Testis (tissue), 5 donors: ENCODE measurements at places on chromosomes 13 and 19. TPM values are rescaled to one million over a fixed set of nuclear protein-coding genes. Genes with fewer than 3 reads are reported as not detected.

TPTE2 gene
- 5.1 TPM for total RNA-seq

PEAK3 gene
- 0.55 TPM for total RNA-seq

ELAVL1 gene
- 75.7 TPM for total RNA-seq

EBI3 gene
- 8.4 TPM for total RNA-seq

IPO5 gene
- total RNA-seq, result 323 TPM

ZFP82 gene
- total RNA-seq, result 8.3 TPM

DNA sequence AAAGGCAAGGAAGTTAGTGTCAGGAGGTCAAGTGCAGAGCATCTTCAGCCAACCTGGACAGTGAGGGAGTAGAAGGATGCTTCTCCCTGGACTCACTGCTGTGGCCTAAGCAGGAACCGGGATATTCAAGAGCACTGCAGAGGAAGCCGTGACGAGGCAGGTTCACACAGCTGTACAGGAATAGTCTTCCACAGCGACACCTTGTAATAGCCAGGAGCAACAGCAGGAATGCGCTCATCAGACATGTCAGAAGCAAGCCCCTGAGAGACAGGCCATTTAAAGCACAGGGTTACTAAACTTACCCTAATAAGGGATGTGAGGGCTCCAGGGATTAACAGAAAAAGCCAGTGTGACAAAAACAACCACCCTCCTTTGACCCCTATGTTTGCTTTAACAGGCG is 3.5 kb upstream of the MED26 start:
- no peak for DNase-seq

- DNase-seq, result no peak
These were observed 12.9 kb downstream of the CEBPG start for GRCh38 chr19:33386361-33386858.

DNA sequence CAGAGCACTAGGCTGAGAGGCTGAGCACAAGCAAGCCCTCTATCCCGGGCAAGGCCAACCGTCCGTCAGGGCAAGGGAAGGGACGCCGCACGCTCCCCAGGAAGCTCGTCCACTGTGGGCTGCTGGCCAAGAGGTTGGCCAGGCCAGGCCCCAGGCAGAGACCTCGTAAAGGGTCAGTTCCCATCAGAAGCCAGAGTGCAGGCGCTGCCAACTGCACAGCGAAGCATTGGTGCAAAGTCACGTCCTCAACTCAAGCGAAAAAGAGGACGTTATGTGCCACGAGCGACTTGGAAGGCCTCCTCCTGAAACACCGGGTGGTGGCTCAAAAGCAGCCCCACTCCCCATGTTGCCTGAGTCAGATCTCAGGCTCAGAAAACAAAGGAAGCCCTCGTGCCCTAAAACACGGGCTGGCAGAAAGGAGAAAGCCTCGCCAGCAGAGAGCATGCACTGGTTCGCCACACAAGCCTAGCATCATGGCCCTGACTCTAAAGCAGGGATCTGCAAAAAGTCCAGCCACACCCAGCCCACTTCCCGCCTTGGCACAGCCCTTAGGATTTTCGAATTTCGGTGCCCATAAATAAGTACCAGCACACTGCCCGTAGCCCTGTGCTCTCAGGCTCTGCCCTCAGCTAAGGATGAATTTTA is 4.7 kb downstream of the AKAP8 start:
- peak; percentile 71 for DNase-seq

- no peak for DNase-seq
These were observed 139.6 kb downstream of the CACNA1A start for GRCh38 chr19:13366529-13367143.

DNA sequence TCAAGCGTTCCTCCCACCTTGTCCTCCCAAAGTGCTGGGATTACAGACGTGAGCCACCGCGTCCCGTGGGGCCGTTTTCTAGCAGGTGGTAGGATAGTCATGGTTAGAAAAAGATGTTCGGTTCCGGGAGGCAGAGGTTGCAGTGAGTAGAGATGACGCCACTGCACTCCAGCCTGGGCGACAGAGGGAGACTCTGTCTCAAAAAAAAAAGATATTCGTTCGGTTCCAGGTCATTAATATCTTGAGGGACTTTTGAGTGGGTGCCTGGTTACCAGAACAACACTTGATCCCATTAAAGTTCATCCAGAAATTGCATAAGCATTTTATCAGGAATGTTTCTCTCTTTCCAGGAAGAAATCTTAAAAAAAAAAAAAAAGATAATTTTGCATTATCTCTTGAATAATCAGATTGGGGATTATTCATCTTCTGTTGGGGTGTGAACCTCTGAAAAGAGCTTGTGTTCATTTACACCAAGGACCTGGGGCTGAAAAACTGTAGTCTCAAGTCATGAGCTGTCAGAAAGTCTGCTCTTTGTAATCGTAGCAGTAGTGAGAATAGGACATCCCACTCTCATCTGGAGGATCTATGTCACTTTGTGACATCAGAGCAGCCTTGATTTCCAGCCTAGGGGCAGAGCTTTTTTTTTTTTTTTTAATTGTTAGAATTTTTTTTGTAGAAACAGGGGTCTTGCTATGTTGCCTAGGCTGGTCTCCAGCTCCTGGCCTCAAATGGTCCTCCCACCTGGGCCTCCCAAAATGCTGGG is 1.0 kb upstream of the ETHE1 start:
- DNase-seq, result no peak

DNA sequence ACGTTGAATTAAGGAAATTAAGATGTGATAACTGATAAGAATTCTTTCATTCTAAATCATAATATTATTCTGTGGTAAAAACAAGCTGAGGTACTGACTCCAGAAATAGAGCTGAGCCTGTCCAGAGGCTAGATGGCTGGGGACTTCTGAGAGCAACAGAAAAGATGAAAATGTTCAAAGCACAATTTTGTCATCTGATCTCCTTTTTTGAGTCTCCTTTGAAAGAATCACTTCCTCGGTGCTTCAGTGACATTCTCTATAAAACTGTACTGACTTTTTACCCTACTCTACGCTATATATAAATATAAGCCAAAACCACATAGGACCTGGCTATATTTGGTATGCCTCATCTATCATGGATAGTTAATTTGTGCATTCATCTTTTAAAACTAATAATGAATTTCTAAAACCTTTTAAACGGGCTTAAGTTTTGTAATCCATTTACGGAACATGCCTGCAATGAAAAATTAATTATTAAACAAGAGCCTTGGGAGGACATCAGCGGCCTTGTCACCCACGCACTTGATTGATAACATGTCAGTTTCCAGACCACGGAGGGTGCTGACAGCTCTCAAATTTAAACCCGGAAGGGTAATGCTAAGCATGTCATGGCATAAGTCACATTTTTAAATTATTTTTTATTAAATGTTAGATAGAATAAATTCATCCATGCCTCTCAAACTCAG is 235.5 kb downstream of the PCDH9 start:
- no peak for DNase-seq

DNA sequence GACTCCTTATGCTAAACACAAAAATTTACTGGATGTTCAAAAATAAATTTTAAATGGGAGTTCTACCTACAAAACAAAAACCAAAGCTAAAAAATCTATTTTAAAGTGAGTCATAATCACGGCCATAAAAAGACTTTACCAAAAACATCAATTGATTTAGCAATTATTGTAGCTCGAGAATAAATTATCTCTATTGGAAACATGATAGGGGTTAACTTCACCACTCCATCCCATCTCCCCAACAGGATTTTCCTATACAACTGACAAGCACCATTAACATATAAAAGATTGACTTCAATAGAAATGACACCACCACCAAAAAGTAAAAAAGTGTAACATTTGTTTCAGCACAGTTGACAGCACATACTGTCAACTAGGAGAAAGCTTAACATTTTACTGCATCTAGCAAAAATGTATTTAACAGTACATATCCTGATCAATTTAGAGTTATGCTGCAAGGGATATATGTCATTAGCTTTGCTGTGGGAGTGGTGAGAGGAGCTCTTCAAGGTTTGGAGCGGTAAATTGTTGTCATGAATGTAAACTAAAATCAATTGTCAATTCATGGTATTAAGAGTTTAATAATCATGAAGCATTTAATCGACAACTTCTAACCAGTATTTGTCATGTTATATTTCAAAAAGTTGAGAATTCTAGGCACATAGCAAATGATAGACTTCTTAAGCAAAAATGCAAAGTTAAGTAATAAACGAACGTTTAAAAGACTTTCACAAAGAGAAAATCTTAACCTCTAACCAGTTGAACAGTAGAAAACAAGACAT is 3.8 kb downstream of the UBL3 start:
- no peak for DNase-seq

GRCh38 chr13:97468331-97468730 is 34.4 kb downstream of the RAP2A start:
- DNase-seq, result no peak

- no peak for DNase-seq
These were observed 2.5 kb upstream of the FBXL3 start for GRCh38 chr13:77029436-77029835.

DNA sequence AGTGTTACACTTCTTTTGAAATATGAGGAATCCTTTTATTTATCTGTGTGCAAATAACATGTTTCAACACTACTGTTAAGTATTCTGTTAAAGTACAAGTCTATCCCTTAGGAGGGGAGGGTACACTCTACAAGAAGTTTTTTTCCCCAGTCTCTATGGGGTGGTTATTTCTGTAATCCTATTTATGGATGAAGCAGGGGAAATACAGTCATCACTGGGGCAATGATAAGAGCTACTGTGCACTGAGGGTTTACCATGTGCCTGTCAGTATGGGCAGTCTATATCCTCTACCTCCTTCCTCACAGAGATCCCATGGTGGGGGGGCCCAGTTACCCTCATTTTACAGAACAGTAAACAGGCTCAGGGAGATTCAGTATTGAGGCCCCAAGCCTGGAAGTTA is 16.6 kb upstream of the TRIM13 start:
- DNase-seq, result no peak

GRCh38 chr19:13981988-13982501 is 24.1 kb downstream of the RFX1 start:
- DNase-seq, result no peak

DNA sequence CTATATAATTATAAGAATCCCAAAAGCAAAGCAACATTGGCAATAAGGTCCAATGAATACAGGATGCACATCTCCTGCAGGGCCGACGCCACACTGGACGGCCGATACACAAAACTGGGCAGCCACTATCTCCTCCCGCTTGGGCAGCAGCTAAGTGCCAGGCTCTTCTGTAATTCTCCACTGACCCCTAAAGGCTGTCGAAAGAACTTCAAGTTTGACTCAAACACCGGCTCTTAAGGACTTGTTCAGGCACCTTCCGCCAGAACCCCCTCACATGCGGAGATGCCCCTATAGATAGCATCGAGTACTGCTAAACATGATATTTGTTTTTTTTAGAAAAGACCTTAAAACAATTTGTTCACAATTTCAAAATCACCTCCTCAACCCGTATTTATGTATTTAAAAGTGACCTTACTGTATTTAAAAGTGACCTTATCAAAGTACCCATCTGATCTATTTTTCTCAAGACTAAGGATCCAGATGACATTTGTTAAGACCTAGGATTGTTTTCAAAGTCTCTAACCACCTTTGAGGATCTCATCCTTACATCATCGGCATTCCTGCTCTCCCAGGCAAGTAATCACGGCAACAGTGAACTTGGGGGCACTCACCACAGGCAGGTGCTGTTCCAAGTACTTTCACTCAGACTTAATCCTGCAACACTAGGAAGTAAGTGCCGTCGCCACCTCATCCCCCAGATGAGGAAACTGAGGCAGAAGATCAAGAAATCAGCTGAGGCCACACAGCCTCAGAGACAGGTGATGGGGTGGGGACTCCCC is 77.8 kb downstream of the TUBGCP3 start:
- peak; percentile 54 for DNase-seq

DNA sequence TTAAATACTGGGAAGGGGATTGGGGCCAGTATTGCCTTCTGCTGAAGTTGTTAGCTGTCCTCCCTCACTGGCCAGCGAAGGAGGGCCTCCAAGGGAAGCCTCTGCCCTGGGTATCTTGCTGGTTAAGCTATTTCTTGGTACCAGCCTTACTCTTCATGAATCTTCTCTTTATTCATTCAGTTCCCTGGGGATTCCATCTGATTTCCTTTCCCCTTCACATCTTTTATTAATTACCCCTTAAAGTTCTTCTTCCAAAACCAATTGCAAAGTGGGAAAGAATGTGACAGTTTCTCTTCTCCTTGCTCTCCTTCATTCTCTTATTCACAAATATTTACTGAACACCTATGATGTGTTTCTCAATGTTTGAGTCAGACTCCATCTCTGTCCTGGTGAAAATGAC is 36.7 kb upstream of the STK24 start:
- DNase-seq, result no peak

- DNase-seq, result no peak
These were observed 31.6 kb upstream of the POP4 start for GRCh38 chr19:29574510-29574909.

DNA sequence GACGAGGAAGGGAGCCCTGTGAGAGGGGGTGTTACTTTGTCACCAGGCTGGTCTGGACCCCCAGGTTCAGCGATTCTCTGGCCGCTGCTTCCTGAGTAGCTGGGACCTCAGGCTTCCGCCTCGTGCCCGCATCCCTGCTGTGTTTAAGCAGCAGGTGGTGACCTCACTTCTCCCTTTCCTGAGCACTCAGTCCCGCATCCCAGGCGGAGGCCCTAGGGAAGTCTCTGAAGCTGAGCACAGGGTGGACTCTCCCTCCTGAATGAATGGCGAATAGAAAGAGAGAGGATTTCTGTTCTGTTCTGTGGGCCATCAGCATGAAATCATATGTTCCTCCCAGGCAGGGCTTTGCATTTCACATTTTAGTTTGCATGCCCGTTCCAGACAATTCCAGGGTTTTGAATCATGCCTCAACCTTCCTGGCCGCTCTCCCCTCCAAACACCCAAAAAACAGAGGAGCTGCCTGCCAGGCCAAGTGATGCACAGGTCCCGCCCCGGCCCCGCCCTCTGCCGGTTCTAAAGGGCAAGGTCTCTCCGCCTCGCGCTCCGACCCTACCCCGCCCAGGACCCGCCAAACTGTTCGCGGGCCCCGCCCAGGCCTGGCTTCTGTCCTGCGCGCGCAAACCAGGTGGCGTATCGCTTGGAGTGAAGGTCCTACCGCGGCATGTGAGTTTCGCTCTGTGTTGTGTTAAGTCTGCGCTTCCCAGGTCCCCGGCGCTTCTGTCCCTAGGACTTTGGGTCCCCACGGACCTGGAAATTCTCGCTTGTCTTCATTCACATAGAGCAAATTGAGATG is 35.1 kb upstream of the ZNF808 start:
- peak; percentile 72 for DNase-seq

DNA sequence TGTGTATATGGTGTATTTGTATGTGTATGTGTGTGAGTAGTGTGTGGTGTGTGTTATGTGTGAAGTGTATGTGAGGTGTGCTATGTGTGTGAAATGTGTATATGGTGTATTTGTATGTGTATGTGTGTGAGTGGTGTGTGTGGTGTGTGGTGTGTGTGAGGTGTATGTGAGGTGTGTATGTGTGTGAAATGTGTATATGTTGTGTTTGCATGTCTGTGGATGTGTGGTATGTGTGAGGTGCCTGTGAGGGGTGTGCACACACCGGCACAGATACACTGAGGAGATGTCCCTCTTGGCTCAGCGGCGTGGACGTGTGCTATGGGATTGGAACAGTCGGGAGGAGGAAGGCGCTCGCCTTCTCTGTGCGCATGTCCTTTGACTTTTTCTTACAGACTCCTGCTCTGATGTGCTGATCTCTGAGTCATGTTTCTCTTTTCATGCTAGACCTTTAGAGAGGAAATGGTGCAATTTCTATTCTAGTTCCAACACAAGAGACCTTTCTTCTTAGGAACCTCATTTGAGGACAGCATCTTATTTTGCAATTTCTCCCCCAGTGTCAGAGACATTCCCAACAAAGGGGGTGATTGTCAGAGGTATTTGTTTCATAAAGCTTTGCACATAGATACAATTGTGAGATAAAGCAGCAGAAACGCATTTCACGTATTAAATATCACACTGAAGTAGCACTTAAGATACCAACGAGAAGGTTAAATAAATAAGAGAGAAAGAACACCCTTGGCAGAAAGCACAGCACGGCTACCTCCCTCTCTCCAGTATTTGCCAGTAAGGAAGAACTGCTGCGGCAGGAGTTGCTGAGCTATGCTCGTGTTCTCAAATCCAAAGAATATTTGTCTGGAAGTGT is 11.3 kb upstream of the TNFRSF19 start:
- peak; percentile 46 for DNase-seq
